ENCODE measurements at places on chromosomes 2 and 18.

DNA sequence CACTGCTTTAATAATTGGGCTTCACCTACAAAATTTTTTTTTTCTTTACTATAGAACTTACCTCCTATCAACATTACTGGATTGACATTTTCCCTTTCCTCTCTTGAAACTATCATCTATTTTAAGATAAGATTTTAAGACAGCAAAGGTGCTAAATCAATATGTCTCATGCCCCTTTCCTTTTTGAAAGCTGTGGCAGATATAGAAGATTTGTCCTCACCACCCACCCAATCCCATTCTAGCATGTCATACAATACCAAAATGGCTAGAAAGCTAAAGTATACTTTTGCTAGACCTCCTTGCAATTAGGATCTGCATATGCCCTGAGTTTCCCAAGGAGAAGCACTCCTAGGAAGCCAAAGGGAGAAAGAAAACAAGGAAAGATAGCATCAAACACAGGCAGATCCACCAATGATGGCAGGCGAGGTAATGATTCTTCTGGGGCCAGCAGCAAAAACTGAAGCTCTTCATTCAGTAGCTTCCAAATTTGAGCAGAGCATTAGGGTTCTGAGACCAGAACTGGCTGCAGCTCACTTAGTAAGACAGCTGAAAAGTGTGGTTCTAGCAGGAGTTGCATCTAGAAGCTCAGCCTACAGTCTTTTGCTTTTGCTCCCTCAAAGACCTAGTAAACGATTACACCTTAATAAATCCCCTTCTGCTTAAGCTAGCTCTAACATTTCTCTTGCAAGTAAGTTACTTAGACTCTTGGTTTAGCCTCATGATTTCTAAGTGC is 242.1 kb downstream of the ZEB2 start:
- no peak for DNase-seq

- DNase-seq, result peak; percentile 70
Measured at GRCh38 chr2:197453914-197454398, 604 bp downstream of the COQ10B start.

DNA sequence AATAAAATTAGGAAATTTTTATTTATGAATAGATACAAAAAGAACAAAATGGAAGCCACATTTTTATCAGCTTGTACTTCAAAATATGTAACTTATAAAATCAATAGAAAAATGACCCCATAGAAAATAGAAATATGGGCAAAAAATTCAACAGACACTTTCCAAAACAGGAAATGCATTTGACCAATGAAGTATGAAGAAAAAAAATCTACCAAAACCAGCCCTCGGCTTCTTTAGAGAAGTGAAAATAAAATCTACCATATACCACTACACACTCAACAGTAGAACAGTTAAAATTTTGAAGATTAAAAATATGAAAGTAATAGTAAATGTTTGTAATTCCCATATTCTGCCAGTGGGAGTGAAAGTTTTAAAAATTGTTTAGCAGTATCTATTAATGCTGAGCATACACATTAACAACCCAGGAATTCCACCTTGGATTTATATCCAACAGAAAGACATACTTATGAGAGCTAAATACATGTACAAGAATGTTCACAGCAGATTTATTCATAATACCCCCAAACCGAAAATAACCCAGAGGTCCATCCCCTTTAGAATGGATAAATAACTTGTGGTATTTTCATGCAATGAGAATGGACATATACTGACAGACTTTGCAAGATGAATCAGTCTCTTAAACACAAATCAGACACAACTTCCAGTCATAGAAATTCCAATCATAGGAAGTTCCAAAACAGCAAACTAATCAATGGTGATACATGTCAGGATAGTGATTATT is 318.0 kb downstream of the FIGN start:
- DNase-seq, result no peak

DNA sequence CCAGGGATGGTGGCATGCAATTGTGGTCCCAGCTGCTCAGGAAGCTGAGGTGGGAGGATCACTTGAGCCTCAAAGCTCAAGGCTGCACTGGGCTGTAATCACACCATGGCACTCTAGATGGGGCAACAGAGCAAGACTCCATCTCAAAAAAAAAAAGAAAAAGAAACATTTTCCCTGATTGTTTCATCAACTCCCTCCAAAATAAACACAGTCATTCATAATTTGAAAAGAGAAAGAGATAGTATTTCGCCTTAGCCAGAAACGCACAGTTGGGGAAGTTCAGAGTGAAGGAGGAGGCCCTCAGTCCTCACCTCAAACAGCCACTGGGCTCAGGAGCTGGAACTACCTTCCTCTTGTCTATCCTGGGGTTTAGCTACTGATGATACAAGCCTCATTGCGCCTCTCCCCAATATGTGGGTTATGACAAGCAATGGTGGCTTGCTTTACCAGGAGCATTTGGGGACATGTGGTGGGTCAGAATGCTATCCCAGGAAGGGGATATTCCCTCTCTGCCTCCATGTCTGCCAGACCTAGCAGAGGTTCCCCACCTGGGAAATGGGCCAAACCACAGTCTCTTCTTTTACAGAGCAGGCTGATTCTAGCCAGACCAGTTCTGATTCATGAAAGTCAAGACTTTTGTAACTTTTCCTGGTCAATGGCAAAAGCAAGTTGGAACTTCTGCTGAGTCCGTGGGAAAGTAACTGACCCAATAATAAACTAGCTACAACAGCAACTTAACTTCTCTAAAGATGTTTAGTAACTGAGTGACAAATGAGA is 22.2 kb upstream of the TMEM87B start:
- DNase-seq, result peak; percentile 77

GRCh38 chr2:230924470-230925341 is at the start of gene GPR55:
Gene GPR55, minus strand, starts transcription at chr2:230925242. Its CDS starts 14,280 bp downstream, at chr2:230910962.
- peak; percentile 40 for DNase-seq
